ENCODE measurements at places on chromosomes 1 and 21.

DNA sequence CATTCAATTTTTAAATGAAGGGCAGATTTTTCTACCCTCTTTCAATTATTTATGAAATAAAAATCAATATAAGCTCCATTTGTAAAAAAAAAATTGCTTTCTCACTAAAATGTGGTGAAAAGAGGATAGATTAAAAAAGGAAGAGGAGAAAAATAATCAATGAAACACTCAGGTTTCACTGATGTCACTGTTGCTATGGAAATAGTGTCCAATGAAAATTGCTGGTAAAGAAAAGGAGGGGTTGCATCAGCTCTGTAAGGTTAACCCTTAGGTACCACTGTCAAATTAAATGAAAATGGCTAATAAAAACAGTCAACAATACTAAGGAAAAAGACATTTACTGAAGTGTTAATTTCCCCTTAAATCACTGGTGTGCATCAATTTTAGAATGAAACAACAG lies 91.6 kb upstream of the TTC39A start:
- DNase-seq: no peak

DNA sequence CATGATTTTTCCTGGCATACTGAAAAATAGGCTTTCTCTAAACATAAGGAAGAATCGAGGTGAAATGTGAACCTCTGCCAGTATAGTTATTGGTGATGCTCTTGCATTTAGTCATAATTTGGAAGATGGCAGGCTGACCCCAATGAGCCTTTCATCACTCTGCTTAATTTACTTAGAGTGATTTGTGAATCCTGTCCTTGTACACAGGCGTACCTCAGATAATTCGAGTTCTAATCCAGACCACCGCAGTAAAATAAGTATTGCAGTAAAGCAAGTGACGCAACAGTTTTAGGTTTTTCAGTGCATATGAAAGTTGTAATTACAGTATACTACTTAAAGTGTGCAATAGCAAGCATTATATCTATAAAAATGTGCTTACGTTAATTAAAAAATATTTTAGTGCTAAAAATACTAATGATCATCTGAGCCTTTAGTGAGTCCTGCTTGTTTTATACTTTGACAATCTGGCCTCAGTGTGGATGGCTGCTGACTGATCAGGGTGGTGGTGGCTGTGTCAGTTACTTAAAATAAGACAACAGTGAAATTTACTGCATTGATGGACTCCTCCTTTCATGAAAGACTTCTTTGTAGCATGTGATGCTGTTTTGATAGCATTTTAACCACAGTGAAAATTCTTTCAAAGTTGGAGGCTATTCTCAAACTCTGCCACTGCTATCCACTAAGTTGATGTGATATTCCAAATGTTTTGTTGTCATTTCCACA lies 1.7 kb downstream of the PKNOX1 start:
- DNase-seq: no peak

GRCh38 chr21:45019887-45020537 lies 54.4 kb upstream of the ADARB1 start:
- no peak for DNase-seq

DNA sequence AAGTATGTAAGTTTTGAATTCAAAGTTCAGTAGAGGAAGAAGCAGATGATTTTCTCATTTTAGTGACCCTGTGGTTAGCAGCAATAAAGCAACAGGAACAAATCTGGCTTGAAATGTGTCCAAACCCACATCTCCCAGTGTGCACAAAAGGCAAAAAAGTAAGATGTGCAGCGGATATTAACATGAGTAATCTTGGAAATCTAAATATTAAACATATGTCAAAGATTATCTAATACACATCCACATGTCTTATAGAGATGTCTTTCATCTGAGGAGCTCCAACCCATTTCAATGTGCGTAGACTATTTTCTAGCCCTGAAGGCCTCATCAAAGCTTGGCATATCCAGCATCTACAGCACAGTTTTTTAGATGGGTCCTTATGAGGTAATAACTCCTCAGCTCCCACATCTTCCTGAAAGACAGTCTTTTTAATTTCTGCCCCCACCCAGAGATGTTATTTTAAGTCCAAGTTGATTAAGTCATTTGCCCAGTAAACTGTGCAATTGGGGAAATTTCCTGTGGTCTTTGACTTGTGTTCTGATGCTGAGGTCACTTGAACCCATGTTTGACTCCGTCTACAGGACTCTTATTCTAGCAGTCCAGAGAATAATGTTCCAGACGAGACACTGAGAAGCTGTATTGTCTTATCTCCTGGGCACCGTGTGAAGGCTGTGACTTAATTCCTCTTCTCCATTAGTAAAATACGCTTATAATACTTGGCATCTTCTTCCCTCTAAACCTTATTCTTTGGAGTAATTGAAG lies 73.7 kb downstream of the LMO4 start:
- no peak for DNase-seq

- no peak for DNase-seq
These were observed 16.6 kb downstream of the NPL start for GRCh38 chr1:182806015-182806678.

GRCh38 chr1:40884055-40884795 lies 22.1 kb upstream of the CITED4 start:
- DNase-seq: no peak
